Fibroblast of skin of back (primary cell): ENCODE measurements at places on chromosomes 2 and 18.

GRCh38 chr2:12636837-12637581 is 79.7 kb upstream of the TRIB2 start:
- DNase-seq, result peak; percentile 83

- DNase-seq, result no peak
These were observed 192.4 kb downstream of the ZBTB7C start for GRCh38 chr18:48216639-48217257.

GRCh38 chr2:120118018-120118417 is 105.1 kb downstream of the EPB41L5 start:
- DNase-seq, result no peak

DNA sequence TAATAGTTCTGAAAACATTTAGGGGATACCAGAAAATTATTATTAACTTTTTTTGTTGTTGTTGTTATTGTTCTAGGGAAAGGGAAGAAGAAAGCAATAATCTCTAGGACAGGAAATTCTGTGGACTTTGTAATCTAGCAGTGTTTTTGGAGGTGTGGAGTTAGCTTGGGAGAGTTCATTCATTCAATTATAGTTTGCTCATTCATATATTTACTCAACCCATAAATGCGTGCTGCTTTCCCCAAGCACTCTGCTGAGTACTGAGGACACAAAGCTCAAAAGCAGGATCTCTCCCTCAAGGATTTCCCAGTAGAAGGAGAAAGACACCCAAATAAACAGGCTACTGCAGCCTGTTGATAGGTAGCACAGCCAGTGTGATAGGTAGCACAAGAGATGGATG is 984.3 kb downstream of the BCL11A start:
- DNase-seq, result no peak

GRCh38 chr2:70684846-70685622 is 83.0 kb downstream of the ADD2 start:
- DNase-seq, result no peak

DNA sequence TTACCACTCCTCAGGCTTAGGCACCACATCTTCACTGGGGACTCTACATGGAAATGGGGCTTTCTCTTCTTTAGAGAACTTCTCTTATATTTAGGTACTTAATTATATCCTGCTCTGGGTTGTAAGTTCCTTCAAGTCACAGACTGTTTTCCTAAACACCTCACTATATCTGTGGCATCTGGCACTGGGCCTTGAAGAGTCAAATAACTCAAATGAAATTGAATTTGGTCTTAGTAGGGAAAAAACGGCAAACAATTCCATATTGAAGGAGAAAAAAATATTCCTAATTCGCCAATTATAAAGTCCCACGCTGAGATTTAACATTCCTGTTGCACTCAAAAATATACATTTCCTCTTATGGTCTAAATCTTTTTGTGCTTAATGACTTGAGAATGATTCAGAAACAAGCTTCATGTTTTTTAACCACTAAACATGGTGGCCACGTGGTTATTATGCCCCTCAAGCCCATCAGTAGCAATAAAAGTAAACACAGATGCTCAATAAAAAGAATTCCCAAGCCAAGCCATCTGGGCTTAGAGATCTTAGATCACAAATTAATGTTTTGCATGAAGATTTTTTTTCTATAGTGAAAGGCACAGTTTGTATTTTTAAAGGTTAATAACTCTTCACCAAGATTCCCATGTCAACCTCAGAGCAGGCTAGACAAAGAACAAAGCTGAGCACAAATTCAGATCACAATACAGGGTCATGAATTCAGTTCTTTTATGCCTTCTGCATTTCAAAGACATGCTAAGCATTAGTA is 105.5 kb upstream of the SYT4 start:
- DNase-seq, result no peak

GRCh38 chr2:168165985-168166901 is 81.2 kb downstream of the STK39 start:
- no peak for DNase-seq

DNA sequence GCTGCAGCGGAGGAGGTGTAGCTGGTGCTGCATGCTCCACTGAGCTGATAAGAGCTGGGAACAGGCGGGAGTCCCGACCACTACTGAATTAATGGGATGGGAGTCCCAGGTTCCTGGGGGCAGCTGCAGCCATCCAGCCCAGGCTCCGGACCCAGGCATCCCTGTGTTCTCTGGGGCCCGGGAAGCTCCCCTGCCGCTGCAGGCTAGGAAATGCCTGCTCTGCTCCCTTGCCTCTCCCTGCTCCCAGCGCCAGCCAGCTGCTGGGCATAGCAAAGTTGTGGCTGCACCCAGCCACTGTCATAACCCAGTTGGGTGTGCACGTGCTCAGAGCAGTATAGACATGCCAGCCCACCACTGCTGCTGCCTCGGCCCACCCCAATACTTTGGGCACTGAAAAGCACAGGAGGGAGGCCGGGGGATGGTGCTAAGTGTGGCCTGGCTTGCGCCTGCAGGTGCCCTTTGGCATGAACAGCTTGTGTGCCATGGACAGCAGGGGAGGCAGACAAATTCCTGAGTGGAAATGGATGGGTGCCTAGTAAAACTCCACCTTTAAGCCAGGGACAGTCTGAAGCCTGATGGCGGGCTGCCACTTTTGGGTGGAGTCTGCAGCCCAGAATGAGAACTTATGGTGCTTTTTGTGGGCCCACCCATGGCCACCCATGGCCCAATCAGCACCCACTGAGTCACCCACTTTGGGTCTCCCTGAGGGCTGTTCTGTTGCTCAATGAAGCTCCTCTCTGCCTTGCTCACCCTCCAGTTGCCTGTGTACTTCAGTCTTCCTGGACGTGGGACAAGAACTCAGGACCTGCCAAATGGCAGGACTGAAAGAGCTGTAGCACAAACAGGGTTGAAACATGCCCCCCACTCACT is 219.3 kb upstream of the TMEFF2 start:
- DNase-seq, result no peak

DNA sequence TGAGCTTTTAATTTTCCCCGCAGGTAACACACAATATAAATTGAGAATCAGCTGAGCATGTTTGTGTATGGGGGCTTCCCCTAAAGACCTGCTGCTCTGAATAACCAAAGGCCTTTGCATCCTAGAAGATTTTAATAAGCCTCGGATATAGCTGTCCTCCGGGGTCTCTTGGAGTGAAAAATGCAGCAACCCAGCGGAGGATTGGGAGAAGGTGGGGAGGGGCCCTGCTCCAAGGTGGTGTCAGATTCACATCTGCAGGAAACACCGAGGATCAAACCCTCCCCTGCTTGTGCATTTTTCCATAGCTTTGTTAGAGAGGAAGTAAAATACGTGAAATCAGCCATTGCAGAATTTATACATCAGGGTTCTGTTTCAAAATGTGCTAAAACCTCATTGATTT is 63.0 kb upstream of the OTOF start:
- no peak for DNase-seq

DNA sequence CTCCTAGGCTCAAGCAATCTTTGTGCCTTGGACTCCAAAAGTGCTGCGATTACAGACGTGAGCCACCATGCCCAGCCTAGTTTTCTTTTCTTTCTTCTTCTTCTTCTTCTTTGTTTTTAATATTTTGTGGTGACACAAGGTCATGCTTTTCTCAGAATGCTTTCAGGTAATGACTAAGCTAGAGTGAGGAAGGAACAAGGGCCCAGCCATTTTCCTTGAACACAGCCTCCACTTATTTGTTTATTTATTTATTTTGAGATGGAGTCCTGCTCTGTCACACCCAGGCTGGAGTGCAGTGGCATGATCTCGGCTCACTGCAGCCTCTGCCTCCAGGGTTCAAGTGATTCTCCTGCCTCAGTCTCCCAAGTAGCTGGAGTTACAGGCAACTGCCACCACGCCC is 74.3 kb upstream of the ST3GAL5 start:
- DNase-seq, result no peak

DNA sequence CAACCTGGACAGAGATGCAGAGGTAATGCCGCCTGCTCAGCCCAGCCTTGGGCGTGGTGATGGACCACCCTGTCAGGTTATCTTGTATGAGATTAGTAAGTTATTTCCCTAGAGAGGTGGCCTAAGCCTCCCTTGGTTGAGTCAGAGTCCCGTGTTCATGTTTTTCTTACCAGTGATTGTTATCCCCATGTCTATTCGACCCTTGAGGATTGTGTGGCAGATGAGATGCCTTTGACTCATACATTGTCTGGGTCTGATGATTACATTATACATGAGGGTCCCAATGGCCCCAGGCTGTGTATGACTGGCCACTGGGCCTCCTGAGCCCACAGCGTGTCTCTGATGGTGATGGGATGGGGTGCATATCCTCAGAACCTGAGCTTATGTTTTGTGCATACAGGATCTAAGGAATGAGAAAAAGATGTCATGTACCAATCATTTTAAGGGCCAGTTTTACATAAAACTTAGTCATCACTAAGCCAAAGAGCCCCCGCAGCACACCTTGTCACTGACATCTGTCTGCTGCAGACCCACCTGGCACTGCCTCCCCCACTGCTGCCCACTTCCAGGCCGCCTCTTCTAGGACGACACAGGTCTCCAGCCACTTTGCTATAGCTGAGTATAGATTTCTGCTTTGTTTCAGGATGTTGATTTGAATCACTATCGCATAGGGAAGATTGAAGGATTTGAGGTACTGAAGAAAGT is 7.7 kb downstream of the PPP1R7 start:
- peak; percentile 70 for DNase-seq

DNA sequence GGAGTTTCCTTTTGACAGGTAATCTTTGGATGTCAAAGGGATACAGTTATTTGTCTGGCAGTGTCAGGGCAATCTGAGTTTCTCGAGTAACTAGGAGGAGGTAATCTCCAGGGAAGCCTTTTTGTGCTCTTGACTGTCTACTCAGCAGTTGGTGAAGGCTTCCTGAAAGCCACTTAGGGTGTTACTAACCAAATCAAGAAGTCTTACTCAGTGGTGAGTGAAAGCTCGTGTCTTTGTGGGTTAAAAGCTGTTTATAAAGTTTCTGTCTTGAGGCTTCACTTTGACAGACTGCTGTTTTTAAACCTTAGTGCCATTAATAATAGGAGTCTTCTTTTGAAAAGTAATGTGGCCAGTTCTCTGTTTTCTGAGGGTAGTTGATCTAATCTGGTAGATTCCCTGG is 1.7 kb downstream of the THSD7B start:
- DNase-seq, result no peak

- no peak for DNase-seq
These were observed 234.9 kb downstream of the SOCS6 start for GRCh38 chr18:70523792-70524182.

DNA sequence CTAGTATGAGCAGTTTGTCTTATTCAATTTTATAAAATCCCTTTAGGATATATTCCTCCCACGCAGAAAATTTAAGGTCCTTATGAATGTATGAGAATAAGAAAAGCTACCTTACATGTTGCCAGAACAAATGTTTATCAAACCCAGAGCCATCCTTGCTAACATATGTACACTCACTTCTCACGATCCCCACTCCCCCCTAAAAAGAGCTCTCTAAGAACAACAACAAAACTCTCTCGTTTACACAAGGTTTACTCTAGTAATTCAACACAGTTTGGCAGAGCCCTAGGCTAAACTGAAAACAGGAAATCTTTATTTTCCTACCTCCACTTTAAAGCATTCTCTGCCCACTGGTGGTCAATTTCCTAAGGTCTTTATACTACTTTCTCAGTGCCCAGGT is 504.9 kb downstream of the ZEB2 start:
- peak; percentile 50 for DNase-seq

- DNase-seq, result peak; percentile 6
These were observed 46.3 kb upstream of the STAM2 start for GRCh38 chr2:152221839-152222238.

DNA sequence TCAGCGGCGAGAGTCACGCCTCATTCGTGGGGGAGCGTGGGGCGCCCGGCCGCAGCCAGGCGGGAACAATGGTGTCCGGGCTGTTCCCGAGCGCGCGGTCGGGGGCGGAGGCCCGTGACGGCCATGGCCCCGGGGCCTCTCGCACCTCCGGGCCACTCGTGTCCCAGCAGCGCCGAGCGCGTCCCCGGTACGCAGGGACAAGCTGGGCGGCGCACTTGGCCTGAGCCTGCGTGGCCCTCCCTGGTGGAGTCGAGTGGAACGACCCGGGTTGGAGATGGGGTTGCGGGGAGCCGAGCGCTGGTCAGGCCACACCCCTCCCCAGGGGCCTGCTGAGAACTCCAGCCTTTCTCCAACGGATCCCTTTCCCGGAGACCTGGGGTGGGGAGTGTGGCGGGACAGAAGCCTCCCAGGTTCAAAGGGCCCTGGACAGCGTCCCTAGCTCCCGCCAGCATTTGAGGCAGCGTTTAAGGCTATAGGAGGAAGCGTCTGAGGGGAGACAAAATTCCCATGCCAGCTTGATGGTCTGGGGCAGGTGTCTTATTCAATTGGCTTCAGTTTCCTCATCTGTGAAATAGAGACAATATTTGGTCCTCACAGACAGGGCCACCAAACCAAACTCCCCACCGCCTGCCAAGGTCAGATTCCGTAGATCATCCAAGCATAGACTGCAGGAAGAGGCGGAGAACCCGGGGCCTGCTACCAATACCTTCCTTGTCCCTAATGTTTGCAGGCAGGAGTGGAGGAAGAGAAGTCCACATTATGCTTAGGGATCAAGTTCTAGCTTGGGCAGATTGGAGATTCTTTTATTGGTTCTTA is 553 bp downstream of the CNDP2 start:
- DNase-seq, result peak; percentile 55

GRCh38 chr2:237669628-237670392 is 42.4 kb downstream of the LRRFIP1 start:
- peak; percentile 100 for DNase-seq

- peak; percentile 93 for DNase-seq
These were observed 110.8 kb downstream of the FMNL2 start for GRCh38 chr2:152445791-152446201.

DNA sequence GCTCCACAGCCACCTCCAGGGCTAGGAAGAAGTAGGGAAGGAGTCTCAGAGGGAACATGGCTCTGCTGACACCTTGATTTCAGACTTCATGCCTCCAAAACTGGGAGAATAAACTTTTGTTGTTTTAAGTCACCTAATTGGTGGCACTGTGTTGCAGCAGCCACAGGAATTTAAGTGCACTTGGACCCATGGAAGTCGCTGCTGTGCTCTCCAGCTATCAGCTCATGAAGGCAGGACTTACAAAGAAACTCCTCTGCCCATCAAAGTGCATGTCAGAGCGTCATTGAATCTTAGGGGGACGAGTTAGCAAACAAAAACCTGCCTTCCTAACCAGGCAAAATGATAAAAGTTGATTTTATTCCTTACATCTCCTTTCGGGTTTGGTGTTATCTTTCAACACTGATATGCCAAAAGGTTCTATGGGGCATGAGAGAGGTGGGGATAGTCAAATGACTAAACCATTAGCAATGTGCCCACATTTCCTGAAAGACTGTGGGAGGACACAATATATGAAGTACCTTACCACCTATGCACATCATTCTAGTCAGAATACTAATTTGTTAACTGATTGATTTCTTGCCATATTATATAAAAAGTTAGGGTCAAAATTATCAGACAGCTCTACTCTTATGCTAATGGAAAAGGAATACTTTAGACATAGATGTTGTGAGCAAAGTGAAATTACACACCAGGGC is 235.8 kb upstream of the TNP1 start:
- no peak for DNase-seq

DNA sequence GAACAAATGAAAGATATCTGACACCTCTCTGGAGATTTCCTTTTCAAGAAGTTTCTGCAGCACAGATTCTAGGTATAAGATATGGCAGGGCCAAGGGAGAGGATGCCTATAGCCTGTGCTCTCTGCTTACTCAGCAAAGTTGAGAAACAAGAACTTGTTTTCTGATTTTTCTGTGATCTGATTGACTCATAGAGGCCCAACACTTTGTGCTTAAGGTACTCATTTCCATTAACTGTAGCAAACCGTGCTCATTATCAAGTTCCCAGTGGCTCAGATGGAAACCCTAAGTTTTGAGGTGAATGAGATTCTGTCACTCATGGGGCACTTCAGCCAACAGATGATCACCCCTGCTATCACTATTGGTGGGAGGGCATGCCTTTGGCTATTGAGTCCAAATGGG is 124.3 kb downstream of the SP100 start:
- no peak for DNase-seq

- DNase-seq, result peak; percentile 35
These were observed 12.3 kb upstream of the RESP18 start for GRCh38 chr2:219344751-219345430.
